Cerebellar nuclear complex (tissue), 1 donor: ENCODE measurements at places on chromosomes 13 and 19.

DNA sequence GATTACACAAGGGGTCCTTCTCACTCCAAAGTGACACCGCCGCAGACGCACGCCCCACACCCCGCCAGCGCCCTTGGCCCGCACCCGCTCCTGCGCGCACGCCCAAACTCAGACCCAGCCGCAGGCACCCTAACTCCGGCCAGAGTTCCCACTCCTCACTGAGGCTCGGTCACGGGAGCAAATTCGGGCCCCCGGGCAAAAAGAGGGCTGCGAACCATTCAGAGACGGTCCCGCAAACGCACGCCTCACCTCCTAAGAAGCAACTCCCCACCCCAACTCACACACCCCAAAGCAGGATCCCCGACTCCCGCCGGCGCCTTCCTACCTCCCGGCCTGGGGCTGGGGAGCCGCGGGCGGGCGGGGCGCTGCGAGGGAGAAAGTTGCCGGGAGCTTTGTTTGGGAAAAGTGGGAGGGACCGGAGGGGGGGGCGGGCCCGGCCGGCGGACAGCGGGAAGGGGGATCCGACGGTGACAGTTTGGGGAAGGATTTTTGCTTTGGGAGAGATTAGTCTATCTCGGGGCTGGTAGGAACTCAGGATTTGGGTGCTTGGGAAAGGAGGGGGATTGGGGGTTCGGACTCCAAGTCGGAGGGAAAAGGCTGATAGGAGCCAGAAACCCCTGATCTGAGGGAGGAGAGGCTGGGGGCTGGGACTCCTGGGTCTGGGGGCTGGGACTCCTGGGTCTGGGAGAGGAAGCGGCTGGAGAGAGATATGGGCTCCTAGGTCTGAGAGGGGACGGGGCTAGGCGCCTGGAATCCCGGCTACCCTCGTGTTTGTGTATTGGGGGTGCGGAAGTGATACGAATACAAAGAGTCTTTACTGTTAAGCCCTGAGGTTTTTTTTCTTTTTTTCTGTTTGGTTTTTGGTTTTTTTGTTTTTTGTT lies at the start of gene TEAD2:
Gene TEAD2 (minus strand): TSS at position 369 of the 881 bp plus-strand sequence. CDS start 2,341 bp downstream, outside the sequence.
- no peak for DNase-seq

- no peak for DNase-seq
Observed at GRCh38 chr13:27587095-27587746, 33.1 kb downstream of the LNX2 start.

GRCh38 chr13:63208826-63209225 lies 1793.2 kb upstream of the PCDH20 start:
- no peak for DNase-seq

DNA sequence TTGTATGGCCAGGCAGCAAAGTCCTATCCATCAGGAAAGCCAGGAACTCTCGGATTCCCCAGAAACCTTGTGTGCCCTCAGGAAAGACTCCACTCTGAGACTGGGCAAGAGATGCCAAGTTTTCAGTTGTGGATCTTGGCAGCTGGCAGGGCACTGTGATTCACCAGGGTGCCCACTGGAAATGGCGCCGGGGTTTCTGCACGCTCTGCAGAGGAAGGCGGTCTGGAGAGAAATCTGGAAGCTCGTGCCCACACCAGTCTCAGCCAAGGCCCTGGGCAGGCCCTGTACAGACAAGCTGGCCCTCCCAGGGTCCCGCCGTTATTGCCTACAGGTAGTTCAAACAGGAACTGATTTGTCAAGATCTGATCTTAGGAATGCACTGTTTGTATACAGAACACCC lies 4.9 kb downstream of the NAPA start:
- no peak for DNase-seq

- DNase-seq = no peak
Observed at GRCh38 chr13:93450191-93450621, 223.6 kb downstream of the GPC6 start.

- DNase-seq = no peak
Observed at GRCh38 chr19:32890326-32890725, 20.8 kb upstream of the SLC7A9 start.

DNA sequence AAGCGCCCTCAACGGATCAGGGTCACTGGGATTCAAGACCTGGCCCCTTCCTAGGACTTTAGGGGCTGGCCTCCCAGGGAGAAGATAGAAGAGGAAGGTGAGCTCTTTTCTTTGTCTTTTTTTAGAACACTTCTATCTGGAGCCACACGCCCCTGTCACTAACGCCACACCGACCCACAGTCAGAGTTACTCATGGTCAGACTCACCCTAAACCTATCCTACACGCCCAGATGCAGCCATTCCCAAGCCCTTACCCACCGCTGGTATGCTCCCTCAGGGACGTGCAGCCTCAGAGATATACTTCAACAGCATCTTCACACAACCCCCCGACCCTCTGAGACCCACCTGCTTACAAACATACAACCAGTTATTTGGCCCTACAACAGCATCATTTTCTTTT lies 29.9 kb upstream of the MUC16 start:
- no peak for DNase-seq

DNA sequence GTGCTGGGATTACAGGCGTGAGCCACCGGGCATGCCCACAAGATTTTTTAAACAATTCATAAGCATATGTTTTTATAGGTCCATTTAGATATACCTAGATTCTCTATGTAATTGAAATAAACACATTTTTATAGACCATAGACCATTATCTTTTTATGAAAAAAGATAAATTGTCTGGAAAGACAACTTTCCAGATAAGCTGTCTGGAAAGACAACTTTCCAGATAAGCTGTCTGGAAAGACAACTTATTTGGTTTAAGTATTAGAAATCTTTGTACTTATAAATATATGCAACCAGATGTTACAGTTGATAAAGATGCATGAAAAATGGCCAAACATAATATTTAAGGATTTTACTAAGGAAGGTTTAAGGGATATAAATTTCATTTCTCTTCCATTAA lies 538.5 kb downstream of the GPC6 start:
- no peak for DNase-seq

DNA sequence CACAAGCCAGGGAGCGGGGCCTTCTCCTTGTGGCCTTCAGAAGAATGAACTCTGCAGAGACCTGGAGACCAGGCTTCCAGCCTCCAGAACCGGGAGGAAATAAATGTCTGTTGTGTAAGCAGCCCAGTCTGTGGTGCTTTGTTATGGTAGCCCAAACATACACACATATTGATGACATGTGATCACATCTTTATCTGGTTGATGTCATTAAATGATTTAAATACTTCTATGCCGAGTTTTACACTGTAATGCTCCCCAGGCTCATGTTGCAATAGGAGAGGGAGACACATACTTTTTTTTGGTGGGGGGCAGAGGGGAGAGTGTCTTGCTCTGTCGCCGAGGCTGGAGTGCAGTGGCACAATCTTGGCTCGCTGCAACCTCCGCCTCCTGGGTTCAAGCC lies 188.0 kb upstream of the IRS2 start:
- DNase-seq = no peak

- no peak for DNase-seq
Observed at GRCh38 chr13:41361491-41361890, 50.4 kb downstream of the NAA16 start.

DNA sequence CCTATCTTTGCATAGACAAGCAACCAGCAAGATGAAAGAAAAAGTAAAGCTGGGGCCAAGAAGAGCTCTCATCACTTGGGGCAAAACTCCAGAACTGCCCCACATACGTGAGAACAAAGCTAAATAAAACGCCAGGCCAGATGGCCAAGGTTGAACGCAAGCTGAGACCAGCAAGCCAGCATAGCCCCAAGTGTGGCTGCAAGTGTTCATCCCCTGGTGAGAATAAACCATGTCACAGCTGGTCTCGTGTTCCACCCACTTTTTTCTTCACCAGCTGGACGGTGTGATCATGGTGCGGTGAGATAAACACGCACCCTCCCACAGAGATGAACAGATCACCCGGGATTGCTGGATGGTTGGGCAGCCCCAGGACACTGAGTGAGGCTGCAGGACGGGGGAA lies 109.6 kb upstream of the CACNA1A start:
- DNase-seq = no peak

DNA sequence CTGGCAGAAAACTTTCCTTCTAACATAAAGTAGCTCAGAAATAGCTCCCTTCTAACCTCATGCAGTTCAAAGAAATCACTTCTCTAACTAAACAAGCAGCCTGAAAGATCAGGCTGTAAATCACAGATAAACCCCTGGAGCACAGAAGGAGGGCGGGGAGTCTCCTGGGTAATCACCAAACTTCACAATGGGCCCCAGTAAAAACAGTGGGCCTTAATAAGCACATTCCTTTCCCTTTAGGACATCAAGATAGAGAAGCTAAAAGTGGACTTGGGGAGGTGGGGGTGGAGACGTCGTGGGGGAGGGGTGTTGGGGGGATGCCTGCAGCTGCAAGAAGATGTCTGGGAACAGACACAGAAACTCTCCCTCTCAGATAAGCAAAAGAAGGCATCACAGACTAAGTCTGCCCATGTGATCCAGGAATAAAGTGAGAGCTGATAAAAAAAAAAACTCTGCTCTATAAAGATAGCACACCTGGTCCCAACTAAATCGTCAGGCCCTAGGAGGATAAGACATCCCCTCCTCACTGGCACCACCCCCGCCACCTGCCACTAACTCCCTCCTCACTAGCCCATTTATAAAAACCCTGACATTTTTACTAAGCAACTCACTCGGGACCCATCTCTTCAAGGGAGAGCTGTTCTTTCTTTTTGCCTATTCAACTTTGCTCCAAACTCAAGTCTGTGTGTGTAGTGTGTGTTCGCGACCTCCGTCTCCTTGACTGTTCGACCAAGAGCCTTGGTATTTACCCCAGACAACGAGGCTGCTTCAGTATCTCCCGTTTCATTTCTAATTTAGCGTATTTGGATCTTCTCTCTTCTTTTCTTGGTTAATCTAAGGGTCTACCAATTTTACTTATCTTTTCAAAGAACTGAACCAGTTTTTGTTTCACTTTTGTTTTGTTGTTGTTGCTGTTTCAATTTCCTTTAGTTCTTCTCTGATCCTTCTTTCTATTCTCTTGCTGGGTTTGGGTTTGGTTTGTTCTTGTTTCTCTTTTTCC lies 31.7 kb downstream of the DNAJC15 start:
- DNase-seq = no peak

DNA sequence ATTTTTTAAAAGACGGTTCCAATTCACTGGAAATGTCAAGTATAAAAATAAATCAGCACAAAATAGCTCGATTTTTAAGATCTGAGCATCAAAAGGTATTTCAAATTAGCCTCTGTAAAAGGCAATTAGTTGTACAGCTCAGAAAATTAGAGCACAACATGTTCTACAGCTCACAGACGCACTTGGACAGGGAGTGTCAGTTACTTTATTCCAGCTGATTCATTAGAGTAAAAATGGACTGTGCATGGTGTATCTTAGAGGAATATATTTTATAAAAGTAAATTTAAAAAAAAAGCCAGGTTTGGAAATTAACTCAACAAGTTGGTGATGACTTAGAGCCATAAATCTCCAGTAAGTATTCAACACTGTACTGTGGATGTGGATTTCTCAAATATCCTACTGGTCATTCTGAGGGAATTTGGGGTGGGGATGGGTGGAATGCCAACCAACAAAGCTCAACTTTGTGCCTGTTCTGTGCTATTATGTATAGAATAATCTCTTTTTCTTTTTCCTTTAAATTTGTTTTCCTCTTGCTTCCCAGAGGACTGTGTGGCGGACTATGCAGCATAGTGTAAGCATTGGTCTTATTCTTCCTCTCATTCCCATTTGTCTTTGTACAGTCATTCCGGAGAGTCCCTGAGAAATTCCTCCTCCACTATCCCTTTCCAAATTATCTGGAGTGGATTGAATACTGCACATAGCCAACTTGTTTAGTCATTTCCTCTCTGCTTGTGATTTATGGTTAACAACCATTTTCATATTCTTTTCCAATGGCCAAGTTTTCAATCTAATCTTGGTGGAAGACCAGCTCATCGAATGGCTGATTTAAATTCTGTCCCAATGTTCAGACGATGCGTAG lies 169.3 kb downstream of the DCT start:
- DNase-seq = no peak

DNA sequence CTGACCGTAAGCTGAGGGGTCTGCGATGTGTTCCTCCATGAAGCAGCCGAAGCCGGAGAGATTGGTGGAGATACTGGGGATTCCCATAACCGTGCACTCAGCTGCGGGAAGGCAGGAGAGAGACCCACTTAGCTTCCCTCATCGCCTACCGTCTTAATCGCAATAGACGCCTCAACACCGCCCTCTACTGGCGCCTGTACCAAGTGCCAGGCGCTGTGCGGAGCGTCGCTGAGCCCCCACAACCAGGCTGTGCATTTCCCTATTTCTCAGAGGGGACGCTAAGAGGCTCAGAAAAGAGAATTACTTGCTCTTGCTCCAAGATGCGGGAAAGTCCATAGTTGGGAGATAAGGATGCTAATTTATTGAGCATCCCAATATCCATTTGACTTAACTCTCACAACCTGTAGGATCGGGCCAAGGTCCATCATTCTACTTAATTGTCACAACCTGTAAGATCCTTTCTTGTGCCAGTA lies 5.8 kb downstream of the FTL start:
- peak; percentile 42 for DNase-seq

DNA sequence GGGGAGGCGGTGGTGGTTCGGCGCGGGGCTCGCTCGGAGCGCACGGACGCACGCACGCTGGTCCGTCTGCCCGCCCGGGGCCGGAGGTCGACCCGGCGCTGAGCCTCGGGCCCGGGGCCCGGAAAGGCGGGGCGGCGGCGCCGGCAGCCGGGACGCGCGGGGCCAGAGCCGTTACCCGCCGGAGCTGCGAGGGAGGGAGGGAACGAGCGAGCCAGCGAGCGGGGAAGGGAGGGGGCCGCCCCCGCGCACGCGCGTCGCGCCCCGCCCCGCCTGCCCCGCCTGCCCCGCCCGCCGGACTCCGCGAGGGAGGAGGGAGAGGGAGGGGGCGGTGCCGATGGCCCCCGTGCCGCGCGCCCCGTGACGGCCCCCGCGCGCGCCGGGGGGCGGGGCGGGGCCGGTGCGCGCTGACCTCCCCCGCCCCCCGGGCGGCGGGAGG lies 15.0 kb downstream of the CIC start:
- no peak for DNase-seq

DNA sequence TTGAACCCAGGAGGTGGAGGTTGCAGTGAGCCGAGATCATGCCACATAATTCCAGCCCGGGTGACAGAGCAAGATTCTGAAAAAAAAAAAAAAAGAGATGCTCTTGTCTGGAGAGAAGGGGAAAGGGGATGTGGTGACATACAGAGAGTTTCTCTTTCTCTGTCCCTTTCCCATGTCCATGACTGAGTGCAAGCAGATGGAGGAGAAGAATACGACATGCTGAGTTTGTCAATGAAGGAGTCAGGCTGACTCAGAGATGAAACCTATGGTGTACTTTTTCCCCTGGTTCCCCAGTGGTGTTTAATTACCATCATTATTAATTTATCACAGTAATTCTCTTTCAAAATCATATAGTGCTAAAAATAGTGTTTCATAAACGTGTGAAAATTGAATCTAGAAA lies 448.8 kb downstream of the FOXO1 start:
- no peak for DNase-seq

GRCh38 chr13:75452564-75452963 lies 29.4 kb downstream of the TBC1D4 start:
- DNase-seq = no peak

DNA sequence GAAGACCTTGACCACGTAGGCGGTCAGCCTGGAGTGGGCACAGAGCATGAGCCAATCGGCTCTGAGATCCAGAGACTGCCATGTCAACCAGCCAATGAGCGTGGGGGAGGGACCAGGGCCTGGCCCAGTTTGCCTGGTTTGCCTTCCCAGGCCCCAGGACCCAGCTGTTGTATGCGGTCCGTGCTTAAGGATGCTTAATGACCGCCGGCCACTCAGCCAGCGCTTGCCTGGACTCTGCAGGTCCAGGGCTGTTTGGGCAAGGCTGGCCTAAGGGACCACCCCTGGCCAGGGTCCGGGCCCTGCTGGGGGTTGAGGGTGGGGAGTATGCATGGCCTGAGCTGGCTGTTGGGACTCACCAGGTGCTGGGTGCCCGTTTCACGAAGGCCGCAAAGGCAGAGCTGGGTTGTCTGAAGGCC lies 23.1 kb upstream of the TNFSF14 start:
- DNase-seq = no peak

- no peak for DNase-seq
Observed at GRCh38 chr19:38653028-38653571, 5.7 kb downstream of the ACTN4 start.
